ENCODE measurements at places on chromosomes 16 and 17.

GRCh38 chr17:44159519-44160210, 10.8 kb upstream of the ASB16 start:
- DNase-seq: peak; percentile 20

GRCh38 chr16:77480681-77481315, 46.0 kb upstream of the ADAMTS18 start:
- no peak for DNase-seq

DNA sequence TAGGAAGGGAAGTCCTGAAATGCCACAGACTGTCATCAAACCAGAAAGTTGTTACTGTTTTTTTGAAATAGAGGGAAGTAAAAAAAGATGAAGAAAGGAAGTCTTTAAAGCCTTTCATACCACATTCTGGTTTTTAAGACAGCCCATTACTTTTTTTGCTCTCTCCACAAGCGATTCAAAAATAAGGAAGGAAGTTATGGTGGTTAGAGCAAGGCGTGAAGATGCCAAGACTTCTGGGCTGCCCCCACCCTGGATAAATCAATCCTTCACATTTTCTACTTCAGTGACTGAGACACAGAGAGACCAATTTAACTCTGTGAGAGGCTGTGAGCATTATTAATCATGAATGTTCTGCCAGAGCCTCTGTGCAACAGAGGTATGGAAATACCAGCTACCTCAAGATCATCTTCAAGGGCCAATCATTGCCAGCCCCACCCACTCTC, 82.3 kb upstream of the BCAR1 start:
- no peak for DNase-seq

DNA sequence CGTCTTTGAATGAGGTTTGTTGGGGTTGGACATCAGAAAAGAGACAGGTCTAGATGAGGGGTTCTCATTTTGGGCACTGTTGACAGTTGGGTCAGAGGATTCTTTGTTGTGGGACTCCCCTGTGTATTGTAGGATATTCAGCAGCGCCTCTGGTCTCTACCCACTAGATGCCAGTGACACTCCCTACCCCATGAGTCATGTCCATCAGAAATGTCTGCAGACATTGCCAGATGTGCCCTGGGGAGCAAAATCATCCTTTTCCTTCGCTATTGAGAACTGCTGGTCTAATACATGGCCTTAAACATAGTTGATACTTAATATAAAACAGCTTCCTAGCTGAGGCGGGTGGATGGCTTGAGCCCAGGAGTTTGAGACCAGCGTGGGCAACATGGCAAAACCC, 3.1 kb downstream of the ABAT start:
- no peak for DNase-seq

- DNase-seq: no peak
Measured at GRCh38 chr17:76432712-76433336, 20.1 kb downstream of the UBE2O start.

GRCh38 chr16:20317117-20317516, 10.2 kb downstream of the GP2 start:
- DNase-seq: no peak

- DNase-seq: no peak
Measured at GRCh38 chr17:50767030-50767429, 288 bp downstream of the ANKRD40CL start.

DNA sequence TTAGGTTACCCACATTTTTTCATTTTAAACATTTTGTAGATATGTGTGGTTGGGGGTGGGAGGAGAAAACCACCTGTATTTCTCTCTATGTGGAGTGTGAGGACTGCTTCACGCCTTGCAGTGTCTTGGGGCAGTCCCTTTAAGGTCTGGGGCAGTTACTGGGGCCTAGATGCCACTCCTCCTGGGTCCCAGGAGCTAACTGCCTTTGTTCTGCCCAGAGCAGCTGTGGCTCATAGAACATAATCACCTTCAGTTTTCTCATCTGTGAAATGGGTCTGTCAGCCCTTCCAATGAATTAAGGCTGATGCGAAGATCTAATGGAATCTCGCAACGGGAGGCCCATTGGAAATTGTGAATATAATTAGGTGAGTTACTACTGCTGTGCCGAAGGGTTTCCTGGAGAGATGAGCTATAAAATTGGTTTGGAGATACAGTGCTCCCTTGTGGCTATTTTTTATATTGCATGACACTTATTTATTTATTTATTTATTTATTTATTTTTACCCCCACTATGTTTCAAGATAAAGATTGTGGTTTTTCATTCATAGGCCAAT, 22.9 kb downstream of the DHRS7C start:
- no peak for DNase-seq

- no peak for DNase-seq
Measured at GRCh38 chr16:74078511-74079231, 217.9 kb upstream of the PSMD7 start.

DNA sequence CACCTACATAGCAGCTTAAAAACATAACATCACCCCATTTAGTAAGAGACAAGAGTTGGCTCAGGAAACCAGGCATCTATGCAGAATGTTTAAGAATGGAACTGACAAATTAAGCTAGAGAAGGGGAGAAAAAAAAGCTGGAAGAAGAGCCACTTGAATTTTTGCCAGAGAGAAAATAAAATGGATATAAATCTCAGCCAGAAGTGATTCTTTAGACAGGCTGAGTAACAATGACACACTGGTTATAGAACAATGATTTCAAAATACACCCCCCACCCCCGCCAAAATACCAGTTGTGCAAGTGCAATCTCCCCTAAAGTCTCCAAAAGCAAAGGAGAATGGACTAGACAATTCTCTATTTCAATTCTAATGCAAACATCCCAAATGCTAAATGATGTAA, 22.4 kb downstream of the LSM12 start:
- no peak for DNase-seq

DNA sequence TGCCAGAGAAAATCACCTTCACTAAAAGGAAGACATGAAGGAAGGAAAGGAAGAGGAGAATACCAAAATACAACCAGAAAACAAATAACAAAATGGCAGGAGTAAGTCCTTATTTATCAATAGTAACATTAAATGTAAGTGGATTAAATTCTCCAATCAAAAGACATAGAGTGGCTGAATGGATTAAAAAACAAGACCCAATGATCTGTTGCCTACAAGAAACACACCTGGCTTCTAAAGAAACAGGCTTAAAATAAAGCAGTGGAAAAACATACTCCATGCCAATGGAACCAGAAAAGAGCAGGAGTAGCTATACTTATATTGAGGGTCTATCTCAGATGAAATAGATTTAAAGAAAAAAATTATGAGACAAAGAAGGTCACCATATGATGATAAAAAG, 86.4 kb upstream of the METRNL start:
- DNase-seq: no peak

DNA sequence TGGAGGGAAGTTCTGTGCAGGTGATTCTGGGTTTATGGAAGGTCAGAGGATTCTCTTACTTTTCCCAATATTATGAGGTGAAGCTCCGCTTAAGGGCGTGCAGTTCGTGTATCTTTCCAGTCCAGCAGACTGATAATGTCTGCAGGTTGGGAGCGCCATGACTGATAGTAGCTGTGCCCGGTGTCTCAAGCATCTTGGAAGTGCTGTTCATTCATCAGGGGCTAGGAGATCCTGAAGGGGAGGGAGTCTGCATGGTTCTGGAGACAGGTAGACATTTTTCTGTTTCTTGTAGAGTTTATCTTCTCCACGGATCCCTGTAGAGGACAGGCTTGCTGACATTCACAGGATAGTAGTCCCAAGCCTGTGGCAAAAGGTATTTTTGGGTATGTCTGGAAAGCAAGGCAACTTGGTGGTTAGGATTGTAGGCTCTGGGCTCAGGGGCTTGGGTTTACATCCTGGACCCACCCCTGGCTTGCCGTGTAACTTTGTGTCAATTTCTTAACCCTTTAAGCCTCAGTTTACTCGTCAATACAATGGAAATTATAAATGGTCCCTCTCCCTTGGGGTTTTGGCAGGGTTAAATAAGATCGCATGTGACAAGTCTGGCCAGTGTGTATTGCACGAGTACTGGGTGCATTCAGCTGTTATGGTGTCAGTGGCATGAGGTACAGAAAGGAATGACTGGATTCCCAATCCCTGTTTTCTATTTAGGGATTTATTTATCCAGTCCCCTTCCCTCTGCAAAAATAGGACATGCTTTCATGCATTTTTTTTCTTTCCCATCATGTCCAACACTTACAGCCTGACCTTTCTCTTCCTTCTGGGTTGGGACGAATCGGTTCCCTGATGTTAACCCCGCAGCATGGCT, 8.2 kb downstream of the HLF start:
- no peak for DNase-seq

DNA sequence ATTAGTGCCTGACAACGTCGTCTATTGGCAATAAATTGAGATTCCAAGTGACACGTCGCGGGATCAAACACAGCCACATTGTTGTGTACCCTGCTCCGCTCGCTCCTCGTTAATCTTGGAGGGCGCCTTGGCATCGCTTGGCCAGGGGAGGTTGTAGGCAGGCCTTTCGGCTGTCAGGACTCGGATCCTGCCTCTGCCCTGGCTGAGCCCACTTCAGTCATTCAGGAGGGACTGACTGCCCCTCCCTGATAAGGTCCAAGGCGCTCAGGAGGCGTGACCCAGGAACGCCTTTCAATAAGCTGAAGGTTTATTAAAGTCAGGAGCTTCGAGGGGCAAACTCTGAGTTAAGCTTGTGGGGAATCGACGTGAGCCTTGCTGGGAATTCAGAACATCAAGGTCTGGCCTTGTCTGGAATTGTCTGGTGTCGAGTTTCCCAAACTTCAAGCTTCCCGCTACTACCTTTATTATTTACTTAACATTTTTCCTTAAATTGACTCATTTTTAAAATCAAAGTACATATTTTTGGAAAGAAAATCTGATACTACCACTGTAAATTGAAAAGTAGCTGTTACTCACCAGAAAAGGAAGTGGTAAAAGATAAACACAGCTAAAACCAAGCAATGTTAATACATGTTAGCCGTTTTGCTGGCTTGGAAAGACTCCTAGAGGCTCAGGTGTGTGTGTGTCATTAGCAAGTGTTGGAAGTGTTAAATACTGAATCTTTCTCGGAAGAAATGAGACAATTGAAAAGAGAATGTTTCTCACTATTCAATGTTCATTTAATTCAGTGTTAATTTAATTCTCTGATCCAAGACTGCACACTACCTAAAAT, 5.3 kb upstream of the IRX3 start:
- no peak for DNase-seq

- no peak for DNase-seq
Measured at GRCh38 chr16:4915226-4915761, 21.7 kb downstream of the PPL start.

DNA sequence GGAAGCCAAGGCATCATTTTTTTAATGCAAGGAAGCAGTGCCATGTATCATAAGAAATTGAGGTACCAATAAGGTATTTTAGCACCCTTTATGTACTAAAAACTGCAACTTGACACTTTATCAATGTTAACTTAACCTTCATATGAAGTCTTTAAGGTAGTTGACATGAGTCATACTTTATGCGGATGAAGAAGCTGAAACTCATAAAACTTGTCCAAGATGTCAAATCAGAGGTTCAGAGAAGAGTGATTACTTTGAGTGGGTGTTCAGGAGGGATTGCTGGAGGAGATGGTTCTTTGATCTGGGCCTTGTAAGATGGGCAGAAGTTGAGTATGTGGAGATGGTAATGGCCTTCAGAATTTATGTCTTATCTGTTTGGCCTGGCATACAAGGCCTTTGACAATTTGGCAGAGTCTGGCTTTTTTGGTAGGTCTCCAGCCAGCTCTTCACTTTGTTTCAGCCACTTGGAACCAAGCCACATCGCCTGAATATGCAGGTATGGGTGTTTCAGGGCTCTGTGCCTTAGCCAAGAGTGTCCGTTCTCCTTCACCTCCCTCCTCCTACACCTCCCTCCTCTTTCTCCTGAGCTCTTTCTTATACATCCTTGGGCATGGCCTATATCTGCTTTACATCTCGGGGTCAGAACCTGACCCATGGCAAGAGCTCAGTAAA, 23.7 kb downstream of the YPEL2 start:
- no peak for DNase-seq

GRCh38 chr17:79000396-79001189, 9.0 kb downstream of the CANT1 start:
- DNase-seq: no peak

Data from T follicular helper cell (primary cell).